ENCODE measurements at places on chromosomes 6 and 20.

GRCh38 chr20:5996765-5997164 is 46.3 kb downstream of the MCM8 start:
- DNase-seq = peak; percentile 58

DNA sequence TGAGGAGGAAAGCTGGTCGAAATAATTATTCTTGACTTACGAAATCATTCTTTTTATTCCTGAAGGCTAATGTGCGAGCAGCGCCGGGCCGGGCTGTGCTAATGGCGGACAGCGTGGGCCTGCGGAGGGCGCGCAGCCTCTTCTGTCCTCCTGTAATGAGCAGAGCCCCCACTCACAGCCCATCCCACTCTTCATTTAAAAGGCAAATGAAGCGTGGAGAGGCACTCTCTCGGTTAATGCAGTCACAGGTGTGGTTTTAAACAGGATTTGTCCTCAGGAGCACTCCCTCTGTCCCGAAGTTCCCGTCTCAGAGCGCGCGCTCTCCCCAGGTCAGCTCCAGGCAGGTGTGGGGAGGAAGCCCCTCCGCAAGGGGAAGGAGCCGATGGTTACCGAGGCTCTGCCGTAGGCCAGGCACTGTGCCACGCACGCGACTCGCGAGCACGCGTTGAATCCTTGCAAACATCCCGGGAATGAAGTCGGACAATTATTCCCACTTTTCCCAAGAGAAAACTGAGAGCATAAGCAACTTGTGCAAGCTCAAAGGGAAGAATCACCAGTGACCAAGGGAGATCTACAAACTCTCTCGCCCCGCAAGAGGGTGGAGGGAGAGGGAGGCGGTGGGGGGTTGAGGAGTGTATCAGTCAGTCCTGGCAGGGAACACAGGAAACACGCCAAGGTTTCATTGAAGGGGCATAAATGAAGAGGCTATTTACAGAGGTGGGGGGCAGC is 35.5 kb upstream of the ZFAND3 start:
- no peak for DNase-seq

GRCh38 chr20:23507346-23507745 is 16.4 kb downstream of the CST8 start:
- DNase-seq = no peak

- DNase-seq = no peak
Measured at GRCh38 chr6:149480502-149481280, 4.1 kb downstream of the ZC3H12D start.

DNA sequence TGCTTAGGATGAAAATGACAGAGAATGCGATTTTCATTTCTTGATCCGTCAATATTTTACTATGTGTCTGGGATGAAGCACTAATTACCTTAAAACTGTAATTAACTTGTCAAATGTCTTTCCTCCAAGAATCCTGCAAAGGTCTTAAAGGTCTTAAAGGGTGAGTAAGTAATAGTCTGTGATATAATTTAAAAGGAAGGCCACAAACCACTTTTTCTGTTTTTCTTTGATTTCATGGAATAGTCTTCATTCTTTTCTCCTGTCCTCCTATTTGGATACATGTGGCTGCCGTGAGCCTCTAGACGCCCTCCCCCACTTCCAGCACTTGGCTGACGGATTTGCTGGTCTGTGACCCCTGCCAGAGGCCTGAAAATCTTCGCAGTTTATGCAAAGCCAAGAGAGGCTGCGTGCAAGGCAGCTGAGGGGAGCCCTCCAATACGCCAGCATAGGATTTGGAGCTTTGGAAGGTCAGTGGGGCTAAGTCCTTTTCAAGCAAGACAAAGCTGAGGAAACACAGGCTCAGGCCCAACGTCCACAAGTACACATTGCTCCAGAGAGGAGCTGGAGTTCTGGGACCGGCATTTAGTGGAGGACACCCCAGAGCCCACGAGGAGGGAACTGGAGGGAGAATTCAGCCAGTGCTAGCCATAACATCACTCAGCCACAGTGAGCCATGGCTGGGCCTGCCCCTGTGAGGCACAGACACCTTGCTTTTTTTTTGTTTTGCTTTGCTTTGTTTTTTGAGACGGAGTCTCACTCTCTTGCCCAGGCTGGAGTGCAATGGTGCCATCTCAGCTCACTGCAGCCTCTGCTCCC is 382.6 kb downstream of the SMOC2 start:
- DNase-seq = no peak

Data from NCI-H2081 (cell line).